ENCODE measurements at places on chromosomes 6 and 20.

GRCh38 chr6:150620244-150620643 lies 20.6 kb downstream of the PLEKHG1 start:
- no peaks in the 10 kb centered on the region for H3K27me3 ChIP-seq
- H3K36me3 ChIP-seq, result no peaks in the 10 kb centered on the region
- H3K27ac ChIP-seq, result no peak overlapping the region
- peak; percentile 78 for DNase-seq
- H3K4me1 ChIP-seq, result peaks cover 7% of the 10 kb centered on the region

DNA sequence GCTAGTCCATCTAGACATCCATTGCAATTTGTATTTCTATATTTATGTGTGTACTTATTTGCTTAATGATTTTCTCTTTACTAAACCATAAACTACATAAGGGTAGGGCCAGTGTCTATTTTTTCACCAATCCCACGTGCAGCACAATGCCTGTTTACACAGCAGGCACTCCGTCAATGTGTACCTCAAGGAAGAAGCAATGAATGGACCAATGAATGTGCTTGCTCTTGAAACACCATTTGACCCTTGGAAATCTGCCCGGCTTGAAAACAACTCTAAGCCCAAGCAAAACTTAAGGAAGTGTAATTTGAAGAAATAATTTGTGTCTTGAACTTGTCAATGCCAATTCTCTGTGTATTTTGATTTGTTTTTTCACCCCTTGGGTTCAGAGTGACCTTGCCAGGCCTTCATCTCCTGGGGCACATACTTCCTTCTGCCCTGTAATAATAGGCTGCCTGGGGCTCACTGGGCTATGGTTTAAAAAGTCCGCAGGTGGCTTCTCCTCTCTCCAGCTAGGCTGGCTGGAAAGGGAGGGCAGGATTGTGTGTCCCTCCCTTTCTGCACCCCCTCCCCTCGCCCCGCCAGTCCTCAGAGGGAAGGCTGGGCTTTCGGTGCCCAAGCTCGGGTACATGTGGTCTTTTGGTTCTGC lies 140.8 kb upstream of the ARMC2 start:
- no peak for DNase-seq
- no peak overlapping the region for H3K27ac ChIP-seq
- H3K4me3 ChIP-seq, result no peak overlapping the region
- no peaks in the 10 kb centered on the region for H3K27me3 ChIP-seq
- no peaks in the 10 kb centered on the region for H3K36me3 ChIP-seq

- no peaks in the 10 kb centered on the region for H3K27me3 ChIP-seq
- H3K4me1 ChIP-seq, result no peaks in the 10 kb centered on the region
These were observed 13.4 kb downstream of the MTFR2 start for GRCh38 chr6:136236466-136237293.

- H3K27ac ChIP-seq, result peak overlapping the region; percentile 86
- DNase-seq, result no peak
- no peaks in the 10 kb centered on the region for H3K27me3 ChIP-seq
- H3K4me3 ChIP-seq, result peak overlapping the region; percentile 80
These were observed 1.1 kb upstream of the STX7 start for GRCh38 chr6:132513831-132514545.
